ENCODE measurements at places on chromosomes 16 and 17. TPM values are rescaled to one million over a fixed set of nuclear protein-coding genes. Genes with fewer than 3 reads are reported as not detected.

Gene MYCBPAP
- total RNA-seq, result 1.5 TPM

Gene DRG2
- total RNA-seq, result 47.6 TPM

Gene GAS7
- total RNA-seq, result 8.4 TPM

Gene ERBB2
- total RNA-seq, result 50.3 TPM

Gene COG7
- 26.9 TPM for total RNA-seq

Gene OR1D5
- total RNA-seq, result not detected

Gene CLEC18B
- total RNA-seq, result 1.3 TPM

Gene SLC13A2
- not detected for total RNA-seq

Gene GPR139
- not detected for total RNA-seq

Gene XAF1
- total RNA-seq, result 32.1 TPM

Gene ASGR2
- not detected for total RNA-seq

Gene PRCD
- total RNA-seq, result 10.2 TPM

Gene GNAO1
- under 0.01 TPM for total RNA-seq

Gene USP32
- total RNA-seq, result 84.1 TPM

Gene KCNJ18
- total RNA-seq, result not detected

Gene ABCC12
- 0.15 TPM for total RNA-seq

Gene WFDC1
- 3.6 TPM for total RNA-seq

Gene ADGRG3
- total RNA-seq, result not detected

Gene KRT33B
- total RNA-seq, result not detected

Gene LRRC75A
- 1.2 TPM for total RNA-seq

Gene NOD2
- under 0.01 TPM for total RNA-seq

Gene C16orf92
- total RNA-seq, result not detected

Gene TRPV2
- total RNA-seq, result 89.5 TPM

Gene CRYBA1
- total RNA-seq, result 0.15 TPM

Gene WSCD1
- total RNA-seq, result 0.15 TPM

Gene EVPLL
- total RNA-seq, result not detected

Gene NPIPB12
- 51.6 TPM for total RNA-seq

Gene OR1F1
- total RNA-seq, result not detected

Gene TANGO6
- total RNA-seq, result 21.8 TPM

Gene VTN
- total RNA-seq, result not detected

Gene ITGAX
- 0.17 TPM for total RNA-seq

Gene NOS2
- not detected for total RNA-seq

Gene NXPH3
- total RNA-seq, result 0.15 TPM

Gene RNF43
- total RNA-seq, result under 0.01 TPM

Gene TBC1D26
- not detected for total RNA-seq
